Glomerular endothelial cell (primary cell): ENCODE measurements at places on chromosomes 6 and 20.

- DNase-seq: no peak
Measured at GRCh38 chr20:61815176-61815575, 250.5 kb downstream of the TAF4 start.

DNA sequence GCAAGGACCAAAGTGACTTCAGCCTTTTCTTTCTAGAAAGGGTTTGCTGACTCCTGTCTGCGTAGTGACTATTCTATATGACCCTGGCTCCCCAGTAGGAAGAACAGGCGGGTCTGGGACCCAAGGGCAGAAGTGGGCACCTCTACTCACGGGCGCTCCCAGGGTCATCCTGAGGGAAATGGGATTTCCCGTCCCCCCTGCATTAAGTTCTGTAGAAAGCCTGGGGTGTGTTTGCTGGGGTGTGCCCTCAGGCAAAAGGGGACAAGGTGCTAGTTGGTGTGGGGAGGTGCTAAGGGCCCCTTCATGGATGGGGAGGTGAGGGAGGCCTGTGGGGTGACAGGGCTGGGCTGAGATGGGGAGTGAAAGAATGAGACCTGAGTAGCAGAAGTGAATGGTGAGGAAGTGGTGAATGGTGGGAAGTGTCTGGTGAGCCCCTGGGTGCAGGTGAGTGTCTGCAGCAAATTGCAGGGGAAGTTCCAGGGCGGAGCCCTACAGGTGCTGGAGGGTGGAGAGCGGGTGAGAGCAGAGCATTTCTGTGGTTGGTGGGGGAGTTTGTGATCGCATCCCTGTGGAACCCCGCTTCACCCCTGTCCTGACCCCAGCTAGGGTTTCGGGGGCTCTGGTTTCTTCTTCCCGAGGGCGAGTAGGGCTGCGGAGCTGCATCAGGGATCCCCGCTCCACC, 21.1 kb downstream of the RAET1L start:
- no peak for DNase-seq

GRCh38 chr20:16299897-16300296, 273.4 kb downstream of the KIF16B start:
- no peak for DNase-seq

DNA sequence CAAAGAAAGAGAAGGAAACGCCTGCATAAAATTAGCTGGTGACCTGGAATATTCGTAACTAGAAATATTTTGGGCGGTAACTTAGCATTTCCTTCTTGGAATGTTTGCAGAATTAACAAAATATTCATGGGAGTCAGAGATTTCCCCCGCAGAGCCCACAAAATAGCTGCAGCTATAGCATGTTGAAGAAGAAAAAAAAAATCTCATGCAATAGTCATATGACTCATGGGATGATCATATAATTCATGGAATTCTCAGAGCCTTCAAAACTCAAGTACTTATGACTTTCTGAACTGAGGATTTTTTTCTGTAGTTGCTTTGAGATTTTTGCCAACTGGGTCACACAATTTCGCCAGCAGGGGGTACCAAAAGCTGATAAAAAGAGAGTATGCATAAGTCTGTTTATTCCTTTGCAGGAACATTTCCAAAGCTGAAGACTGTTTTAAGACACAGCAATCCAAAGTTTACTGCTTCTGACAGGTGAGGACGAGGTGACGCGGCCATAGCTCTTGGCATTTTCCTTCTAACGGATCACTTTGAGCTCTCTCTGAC, 586.0 kb upstream of the CHD6 start:
- DNase-seq: no peak

DNA sequence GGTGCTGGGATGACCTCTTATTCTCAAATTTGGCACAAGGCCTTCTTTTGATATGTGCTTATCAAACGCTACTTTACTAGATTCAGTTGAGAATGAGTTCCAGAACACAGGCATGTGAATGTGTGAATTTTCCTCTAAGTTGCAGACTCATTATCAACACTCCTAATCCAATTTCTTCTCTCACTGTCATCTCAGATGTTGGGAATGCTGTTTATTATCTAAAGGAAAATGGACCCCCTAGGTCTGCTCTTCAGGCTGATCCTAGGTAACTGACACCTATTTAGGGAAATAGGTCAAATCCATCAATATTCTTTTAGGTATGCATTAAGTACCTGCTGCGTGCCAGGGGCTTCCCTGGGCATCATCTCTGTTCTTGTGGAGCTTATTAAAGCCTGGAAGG, 215.0 kb upstream of the NOX3 start:
- DNase-seq: no peak

GRCh38 chr6:74749211-74750147, 456.4 kb downstream of the COL12A1 start:
- no peak for DNase-seq

DNA sequence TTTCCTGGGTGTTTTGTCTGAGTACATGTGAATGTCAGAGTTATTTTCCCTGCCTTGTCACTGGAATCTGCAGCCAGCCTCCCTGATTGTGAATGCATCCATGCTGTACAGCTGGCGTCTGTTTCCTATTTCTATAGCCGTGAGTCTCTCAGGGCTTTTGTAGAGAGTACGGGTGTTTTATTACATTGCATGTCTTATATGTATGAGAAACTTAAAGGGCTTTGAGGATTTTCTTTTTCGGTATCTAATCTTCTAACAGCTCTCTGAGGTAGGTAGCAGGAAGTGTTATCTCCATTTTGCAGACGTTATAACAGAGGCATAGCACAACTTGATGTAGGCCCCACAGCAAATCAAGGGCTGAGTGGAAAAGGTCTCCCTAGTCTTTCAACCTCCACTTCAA, 272.9 kb downstream of the PRL start:
- DNase-seq: no peak

GRCh38 chr6:119856136-119856535, 506.6 kb upstream of the MAN1A1 start:
- DNase-seq: no peak

- DNase-seq: no peak
Measured at GRCh38 chr6:88376197-88376596, 210.1 kb upstream of the CNR1 start.

DNA sequence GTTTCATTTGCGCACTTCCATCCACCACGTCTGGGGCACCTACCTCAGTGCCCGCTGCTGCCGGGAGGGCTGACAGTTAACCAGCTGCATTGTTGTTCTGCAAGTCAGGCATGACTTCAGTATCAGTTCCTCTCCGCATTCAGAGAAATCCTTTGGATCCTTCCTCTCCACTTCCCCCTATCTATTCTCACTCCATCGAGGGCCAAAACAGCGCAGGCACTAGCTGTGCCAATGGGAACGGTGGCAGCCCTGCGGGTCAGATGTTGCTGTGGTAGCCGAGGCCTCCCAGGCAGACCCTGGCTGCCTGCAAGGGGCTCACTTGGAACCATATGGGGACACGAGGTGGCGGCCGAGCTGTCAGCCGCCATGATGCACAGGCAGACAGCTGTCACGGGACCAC, 64.2 kb upstream of the INSM1 start:
- no peak for DNase-seq

GRCh38 chr20:46423882-46424482, 17.6 kb upstream of the ELMO2 start:
- no peak for DNase-seq

DNA sequence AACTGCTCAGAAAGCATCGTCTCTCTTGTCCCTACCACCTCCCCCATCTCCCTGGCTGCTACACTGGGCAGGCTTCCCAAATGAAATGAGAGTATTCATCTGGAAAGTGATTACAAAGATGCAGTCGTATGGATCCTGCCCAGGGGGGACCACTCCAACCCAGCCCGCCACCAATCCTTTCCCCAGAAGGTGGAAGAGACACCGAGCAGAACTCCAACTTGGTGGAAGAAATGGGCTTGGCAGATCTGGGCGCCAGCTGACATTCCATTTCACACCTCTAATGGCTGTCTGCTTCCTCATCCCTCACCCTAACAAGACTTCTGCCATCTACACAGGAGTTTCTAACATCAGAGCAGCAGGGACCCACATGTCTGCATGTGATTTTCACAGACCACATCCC, 12.7 kb downstream of the PKHD1 start:
- DNase-seq: no peak
